ENCODE measurements at places on chromosomes 6 and 20. TPM values are rescaled to one million over a fixed set of nuclear protein-coding genes. Genes with fewer than 3 reads are reported as not detected.

DNA sequence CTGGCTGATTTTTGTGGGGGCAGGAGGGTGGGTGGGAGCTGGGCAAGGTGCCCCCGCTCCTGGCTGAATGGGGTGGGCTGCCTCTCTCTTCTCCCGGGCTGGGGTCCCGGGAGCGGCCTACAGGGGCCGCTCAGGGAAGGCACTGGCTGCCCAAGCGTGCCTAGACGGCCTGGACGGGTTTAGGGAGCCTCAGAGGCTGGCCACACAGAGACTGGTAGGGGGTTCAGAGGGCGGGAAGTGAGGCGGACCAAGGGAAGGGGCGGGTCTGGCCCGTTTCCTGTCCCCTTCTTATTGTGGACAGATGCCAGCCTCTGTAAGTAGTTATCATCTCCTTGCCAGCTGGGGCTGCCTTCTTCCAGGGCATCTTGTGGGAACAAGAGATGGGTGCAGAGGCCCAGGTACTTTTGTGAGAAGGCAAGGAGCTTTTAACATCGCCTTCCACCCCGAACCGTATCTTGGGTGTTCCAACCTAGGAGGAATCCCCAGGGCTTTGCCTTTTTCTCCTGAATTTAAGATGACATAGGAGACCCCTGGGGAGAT, 437 bp downstream of the CD40 start:
- peak; percentile 75 for DNase-seq

DNA sequence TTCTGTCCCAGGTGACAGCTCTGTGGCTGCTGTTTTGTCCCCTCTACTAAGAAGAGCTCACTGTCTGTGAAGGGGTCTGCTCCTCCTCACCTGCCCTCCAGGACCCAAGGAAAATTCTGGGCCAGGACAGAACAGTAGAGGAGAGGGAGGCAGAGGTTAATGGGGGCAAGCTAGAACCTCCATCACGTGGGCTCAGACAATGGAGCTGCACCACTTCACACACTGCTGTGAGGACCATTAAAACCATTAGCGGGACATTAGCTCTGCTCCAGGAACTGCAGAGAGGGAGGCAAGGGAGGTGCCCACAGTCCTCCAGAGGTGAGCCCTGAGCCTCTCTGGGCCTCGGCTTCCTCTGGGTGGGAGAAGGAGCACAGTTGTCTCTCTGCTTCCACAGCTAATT, 78.4 kb downstream of the NOL4L start:
- no peak for DNase-seq

MYLK2 gene
- total RNA-seq = 0.22 TPM

DNA sequence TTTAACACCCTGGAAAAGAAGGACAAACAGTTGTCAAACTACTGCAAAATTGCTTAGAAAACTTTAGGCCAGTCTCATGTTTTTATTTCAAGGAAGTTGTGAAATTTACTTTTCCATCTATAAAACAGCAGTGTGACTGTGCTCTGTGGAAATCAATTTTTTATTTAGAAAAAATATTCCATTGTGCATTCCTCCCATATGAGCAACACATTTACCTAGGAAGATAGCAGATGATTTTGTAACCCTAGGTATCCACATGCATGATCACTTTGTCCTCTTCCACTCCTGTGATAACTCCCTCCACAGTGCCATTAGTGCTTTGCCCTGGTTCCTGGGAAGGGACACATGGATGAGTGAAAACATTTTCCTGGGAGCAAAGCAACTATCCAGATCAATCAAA, 70.0 kb upstream of the SHLD1 start:
- DNase-seq = no peak

PGC gene
- not detected for total RNA-seq

- DNase-seq = no peak
Observed at GRCh38 chr20:38920851-38921250, 5.4 kb upstream of the FAM83D start.

- no peak for DNase-seq
Observed at GRCh38 chr20:54195483-54196472, 12.1 kb upstream of the PFDN4 start.

DNA sequence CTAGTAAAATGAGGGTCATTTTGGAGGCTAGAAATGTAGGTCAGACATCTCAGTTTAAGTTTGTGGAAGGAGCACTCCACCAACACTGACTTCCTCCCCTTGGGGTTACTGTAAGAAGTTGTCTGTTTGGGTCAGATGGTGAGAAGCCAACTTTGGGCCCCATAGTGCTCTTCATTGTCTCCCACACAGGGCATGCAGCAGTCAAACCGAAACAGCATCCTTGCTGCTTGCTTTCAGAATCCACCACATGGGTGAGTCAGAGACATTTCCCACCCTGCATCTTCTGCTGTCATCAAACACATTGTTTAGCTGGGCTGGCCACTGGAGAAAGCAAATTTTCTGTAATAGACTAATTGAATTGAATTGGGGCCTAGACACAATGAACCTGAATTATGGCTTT, 16.8 kb downstream of the IL17F start:
- DNase-seq = no peak

- DNase-seq = no peak
Observed at GRCh38 chr6:52435345-52435744, 15.2 kb downstream of the EFHC1 start.

DNA sequence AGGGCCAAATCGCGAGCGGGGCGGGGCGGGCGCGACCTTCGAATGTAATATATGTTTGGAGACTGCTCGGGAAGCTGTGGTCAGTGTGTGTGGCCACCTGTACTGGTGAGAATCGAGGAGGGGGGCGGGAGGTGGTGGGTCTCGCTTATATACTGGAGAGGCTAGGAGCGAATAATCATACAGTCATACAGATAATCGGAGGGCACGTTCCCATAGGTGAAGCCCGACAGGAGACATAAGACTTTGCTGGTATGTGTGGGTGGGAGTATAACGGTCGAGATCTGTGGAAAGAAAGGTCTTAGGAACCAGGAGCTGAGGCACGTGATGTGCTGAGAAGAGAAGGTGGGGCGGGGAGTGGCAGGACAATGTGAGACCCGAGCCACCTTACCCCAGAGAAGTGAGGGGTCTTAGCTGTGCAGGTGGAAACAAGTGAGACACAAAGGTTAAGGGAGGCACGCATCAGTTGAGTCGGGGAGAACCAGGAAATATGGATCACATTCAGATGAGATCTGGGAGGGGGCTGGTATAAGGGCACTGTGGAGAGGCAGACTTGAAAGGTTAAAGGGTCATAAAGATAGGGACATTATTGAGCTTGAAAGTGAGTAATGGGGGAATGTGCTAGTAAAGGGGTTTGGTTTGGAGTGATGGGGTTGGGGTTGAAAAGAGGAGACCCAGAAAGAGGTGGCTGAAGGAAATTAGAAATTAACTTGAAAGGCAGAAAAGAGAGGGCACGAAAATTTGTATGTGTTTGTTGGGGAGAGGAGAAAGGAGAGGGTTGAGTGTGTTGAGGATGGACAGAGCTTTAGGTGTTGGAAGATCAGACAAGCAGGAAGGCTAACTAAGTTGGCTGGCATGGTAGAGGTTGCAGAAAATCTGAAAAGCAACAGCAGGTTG, 589 bp downstream of the RNF5 start:
- DNase-seq = no peak

DNA sequence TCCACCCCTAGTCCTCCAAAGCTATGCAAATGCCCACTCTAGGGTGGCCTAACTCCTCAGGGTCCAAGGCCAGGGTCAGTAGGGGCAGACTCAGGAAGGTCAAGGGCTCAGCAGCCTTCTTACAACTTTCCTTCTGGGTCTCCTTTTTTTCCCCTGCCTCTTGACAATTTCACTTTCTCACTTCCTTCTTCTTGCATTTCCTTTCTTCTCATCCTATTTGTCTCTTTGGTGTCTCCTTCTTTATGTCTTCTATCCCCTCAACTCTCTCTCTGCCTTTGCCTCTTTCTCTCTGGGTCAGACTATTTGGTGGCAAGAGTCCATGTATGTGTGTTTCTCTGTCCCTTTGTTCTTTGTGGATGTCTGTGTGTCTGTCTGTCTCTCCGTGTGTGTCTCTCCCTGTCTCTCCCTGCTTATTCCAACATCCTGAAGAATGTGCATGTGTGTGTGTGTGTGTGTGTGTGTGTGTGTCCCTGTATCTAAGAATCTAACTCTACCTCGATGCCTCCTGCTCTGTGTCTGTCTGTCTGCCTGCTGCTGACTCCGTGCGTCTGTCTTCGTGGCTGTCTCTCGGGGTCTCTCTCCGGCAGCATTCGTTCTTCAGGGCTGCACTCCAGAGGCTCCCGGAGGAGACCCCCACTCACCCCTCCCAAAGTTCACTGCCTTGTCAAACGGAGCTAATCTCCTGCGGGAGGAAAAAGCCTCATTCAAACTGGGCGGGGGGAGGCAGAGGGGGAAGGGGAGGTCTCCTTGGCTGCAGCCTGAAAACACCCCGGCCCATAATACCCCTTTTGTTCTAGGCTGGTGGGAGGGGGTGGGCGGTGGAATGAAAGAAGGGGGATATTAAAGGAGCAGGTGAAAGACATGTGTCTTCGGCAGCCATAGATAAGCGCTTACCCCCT, 51.7 kb upstream of the FOXP4 start:
- DNase-seq = no peak

RPP21 gene
- 62.6 TPM for total RNA-seq

Measured in H1 (cell line).